ENCODE measurements at places on chromosomes 5 and 9. TPM values are rescaled to one million over a fixed set of nuclear protein-coding genes. Genes with fewer than 3 reads are reported as not detected.

The NDUFS4 gene
- polyA plus RNA-seq: 74.6 TPM

The TMEM215 gene
- polyA plus RNA-seq: 0.33 TPM

The GTF2H2C gene
- polyA plus RNA-seq: 14.6 TPM

The PCDHGC4 gene
- 2.1 TPM for polyA plus RNA-seq

The KCNV2 gene
- not detected for polyA plus RNA-seq

The FOXD4 gene
- 0.08 TPM for polyA plus RNA-seq

The ARHGEF39 gene
- 18.7 TPM for polyA plus RNA-seq

The NPR3 gene
- not detected for polyA plus RNA-seq

The PCDHA6 gene
- 0.71 TPM for polyA plus RNA-seq

The TMEM252 gene
- not detected for polyA plus RNA-seq

The BRINP1 gene
- polyA plus RNA-seq: 19.3 TPM

The FASTKD3 gene
- 5.6 TPM for polyA plus RNA-seq

The ZNF462 gene
- polyA plus RNA-seq: 27.6 TPM

The GGTA1 gene
- not detected for polyA plus RNA-seq

The BTNL3 gene
- polyA plus RNA-seq: not detected

The ANKRD31 gene
- polyA plus RNA-seq: 0.02 TPM

The NLN gene
- 46.7 TPM for polyA plus RNA-seq

The CAMSAP1 gene
- 13.4 TPM for polyA plus RNA-seq

The TTC23L gene
- polyA plus RNA-seq: 1.1 TPM

The SNCB gene
- 8.9 TPM for polyA plus RNA-seq

The WWC1 gene
- polyA plus RNA-seq: 16.4 TPM

The GRIA1 gene
- polyA plus RNA-seq: 1.1 TPM

The RBM18 gene
- 2.4 TPM for polyA plus RNA-seq

The IFNA13 gene
- not detected for polyA plus RNA-seq

The CDC20B gene
- 0.06 TPM for polyA plus RNA-seq

The THBS4 gene
- polyA plus RNA-seq: 27.5 TPM

The OR13C2 gene
- polyA plus RNA-seq: not detected

The LURAP1L gene
- polyA plus RNA-seq: 0.63 TPM

The LCP2 gene
- 0.33 TPM for polyA plus RNA-seq

The B4GALT1 gene
- 12.8 TPM for polyA plus RNA-seq

The PLAC8L1 gene
- 0.99 TPM for polyA plus RNA-seq

The SEMA4D gene
- polyA plus RNA-seq: 34.3 TPM

The PALM2AKAP2 gene
- polyA plus RNA-seq: 0.85 TPM

The PAEP gene
- 0.19 TPM for polyA plus RNA-seq

The SLC6A3 gene
- 0.91 TPM for polyA plus RNA-seq

The LAMC3 gene
- polyA plus RNA-seq: 11.5 TPM

The COL23A1 gene
- polyA plus RNA-seq: 3.1 TPM

The MLANA gene
- polyA plus RNA-seq: not detected

The SLC34A3 gene
- polyA plus RNA-seq: 0.06 TPM

The TMEFF1 gene
- 13.5 TPM for polyA plus RNA-seq

The CKMT2 gene
- 5.0 TPM for polyA plus RNA-seq

The DPYSL3 gene
- polyA plus RNA-seq: 379 TPM

The DMRTA1 gene
- polyA plus RNA-seq: 1.5 TPM

The PCDHB8 gene
- 0.24 TPM for polyA plus RNA-seq

The SHB gene
- 7.1 TPM for polyA plus RNA-seq

The PURA gene
- polyA plus RNA-seq: 0.98 TPM

The SELENOP gene
- 5.5 TPM for polyA plus RNA-seq

The CDKN2B-AS1 gene
- polyA plus RNA-seq: not detected

The SLC1A3 gene
- polyA plus RNA-seq: 16.8 TPM

The KLHL3 gene
- polyA plus RNA-seq: 7.4 TPM

The DRD1 gene
- 0.05 TPM for polyA plus RNA-seq
